ENCODE measurements at places on chromosomes 2 and 18.

- DNase-seq: no peak
These were observed 66.5 kb downstream of the AGAP1 start for GRCh38 chr2:235560345-235560744.

DNA sequence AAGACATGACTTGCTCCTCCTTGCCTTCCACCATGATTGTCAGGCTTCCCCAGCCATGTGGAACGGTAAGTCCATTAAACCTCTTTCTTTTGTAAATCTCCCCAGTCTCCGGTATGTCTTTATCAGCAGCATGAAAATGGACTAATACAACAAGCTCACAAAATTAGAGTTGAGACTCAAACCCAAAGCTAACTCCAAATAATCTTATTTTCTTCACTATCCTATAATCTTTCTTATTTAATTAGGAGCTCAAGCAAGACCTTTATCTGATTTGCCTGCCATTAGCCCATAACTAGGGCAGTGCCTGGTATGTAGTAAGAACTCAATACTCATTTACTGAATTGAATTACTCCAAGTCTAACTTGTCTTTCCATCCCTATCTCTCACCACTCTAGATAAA is 289.2 kb downstream of the SUCLG1 start:
- DNase-seq: no peak

- no peak for DNase-seq
These were observed 143.4 kb downstream of the NDUFA10 start for GRCh38 chr2:239881561-239882320.

DNA sequence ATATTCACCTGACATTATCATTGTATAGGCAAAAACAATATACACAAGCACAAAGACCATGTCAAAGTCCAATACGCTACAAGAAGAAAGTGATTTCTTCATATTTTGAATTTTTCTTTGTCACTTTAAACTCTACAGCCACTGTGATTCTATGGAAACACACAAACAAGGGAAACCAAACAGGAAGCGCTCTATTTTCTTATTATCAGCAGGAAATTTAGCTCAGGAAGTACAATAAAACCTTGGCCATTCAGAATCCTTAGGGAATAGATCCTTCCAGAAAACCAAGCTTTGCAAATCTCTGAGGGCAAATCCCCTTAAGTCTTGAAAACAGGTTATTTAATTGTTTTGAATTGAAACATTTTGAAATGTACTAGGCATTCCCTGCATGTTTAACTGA is 336.2 kb downstream of the EPHA4 start:
- DNase-seq: no peak

DNA sequence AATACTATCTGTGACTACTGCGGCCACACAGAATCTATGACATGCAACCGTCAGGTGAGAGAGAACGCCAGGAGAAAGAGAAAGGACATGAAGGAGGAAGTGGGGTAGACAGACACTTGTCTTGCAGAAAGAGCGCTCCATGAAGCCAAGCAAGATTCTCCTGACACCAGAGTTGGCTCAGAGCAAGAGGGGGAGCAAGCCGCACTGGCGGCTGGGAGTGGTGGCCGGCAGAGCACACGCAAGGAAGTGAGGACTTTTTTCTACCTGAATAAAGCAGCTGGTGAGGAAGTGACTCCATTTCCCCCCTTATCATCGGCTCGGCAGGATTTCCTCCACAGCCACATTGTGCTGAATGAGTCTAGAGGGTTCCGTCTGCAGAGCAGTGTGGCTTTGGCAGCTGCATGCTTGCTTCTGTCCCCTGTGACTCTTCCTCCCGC is 181.6 kb downstream of the BCL2 start:
- peak; percentile 16 for DNase-seq

GRCh38 chr2:120602251-120602650 is 133.4 kb upstream of the GLI2 start:
- no peak for DNase-seq

GRCh38 chr2:199756743-199757142 is 94.2 kb downstream of the FTCDNL1 start:
- DNase-seq: no peak
